Activated CD8-positive, alpha-beta memory T cell treated with anti-CD3 and anti-CD28 coated beads, Interleukin-2, amount 50 U/mL, for 48 hours (primary cell): ENCODE measurements at places on chromosomes 12 and 14.
A peak's percentile ranks its signal among the peaks of the same experiment; 100 is the strongest.

GRCh38 chr12:54009171-54010052 is 627 bp downstream of the HOXC8 start:
- DNase-seq, result no peak

DNA sequence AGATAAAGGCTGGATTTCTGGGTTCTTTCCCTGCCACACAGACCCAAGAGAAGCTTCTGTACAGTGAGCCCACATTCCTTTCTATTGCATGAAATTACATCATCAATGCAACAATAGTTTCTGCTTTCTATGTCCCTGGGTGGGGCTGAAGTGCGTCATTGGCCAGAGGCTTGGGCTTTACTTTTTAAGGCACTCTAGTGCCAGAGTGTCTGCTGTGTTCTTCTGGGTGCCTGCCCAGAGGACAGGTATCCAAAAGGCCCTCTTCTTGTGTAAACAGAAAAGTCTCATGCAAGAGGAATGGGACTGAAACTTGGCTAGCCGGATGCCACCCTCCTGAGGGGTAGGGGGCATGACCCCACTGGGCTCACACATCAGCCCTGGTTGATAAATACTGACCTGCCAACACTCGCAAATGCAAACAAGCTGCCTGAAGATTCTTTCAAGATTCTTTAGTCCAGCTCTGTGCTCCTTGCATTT is 5.9 kb downstream of the KRT86 start:
- DNase-seq, result no peak

- DNase-seq, result no peak
Observed at GRCh38 chr14:92225731-92226130, 97.2 kb upstream of the SLC24A4 start.

DNA sequence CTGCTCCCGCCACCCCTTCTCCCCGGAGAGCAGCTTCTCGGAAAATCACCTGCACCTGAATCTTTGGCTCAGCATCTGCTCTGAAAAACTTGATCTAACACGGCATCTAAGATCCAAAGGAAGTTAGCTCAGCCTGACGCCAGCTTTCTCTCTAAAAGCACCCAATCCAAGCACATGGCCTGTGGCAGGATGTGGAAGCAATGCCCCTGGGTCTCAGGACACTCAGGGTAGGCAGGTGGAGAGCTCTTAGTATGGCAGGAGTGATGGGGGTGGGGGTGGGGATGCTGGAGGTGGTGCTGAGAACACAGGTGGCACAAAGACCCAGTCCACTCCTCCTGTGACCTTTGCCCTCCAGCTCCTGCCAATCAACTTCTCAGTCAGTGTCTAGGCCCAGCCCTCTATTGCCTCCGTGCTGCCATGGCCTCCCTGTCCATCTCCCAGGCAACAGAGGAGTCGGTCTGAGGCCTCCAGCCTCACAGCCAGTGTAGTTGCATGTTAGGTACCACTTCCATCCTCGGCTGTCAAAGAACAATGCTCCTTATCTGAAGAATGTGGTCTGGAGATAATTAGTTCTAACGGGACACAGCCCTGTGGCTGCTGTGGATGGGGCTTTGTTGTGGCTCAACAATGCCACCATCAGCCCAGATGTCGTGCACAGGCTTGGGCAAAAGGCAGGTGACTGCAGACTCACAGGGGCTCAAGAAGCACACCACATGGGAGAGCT is 180.0 kb upstream of the C14orf180 start:
- peak; percentile 46 for DNase-seq

DNA sequence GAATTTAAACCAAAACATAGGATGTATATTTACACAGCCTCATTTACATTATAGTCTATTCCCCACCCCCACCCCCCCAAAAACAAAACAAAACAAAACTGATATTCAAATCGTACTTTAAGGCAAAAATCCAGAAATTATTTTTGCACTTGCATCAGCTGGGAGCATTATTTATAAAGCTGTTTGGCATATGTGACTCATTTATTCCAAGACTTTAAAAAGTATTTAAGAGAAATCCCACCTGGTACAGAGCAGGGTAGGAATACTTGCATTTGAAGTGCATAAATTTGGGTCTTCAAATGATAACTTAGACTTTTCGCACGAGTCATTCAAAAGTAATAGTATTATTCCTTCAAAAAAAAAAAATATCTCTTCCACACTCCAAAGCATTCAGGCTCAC is 1.1 kb downstream of the KLHL28 start:
- DNase-seq, result no peak

DNA sequence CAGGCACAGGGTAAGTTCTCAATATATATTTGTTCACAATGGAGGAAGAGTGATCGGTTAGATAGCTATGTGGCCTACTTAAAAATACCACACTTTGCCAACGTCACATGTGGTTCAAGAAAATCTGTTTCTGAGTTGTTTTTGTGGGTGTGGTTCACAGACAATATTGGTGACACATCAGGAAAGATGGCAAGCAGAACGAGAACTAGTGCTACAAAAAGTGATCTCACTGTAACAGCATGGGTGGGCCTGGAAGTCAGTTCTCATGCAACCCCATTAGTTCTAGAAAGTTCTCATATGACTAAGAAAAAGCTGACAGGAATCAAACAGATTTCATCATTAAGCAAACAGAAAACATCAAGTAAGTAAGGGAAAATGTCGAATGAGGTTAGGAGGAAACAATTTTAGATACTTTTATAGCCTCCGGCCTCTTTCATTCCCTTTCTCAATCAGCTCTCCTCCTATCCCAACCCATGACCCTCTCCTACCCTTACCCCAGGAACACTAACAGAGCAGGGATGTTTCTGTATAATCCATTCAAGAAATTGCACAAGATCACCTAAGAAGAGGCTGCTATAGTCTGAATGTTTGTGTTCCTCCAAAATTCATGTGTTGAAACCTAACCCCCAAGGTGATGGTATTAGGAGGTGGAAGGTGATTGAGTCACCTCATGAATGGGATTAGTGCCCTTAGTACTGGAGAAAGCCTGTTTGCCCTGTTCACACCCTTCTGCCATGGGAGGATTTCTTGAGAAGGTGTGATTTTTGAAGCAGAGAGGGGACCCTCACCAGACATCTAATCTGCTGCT is 15.5 kb upstream of the NTN4 start:
- no peak for DNase-seq

GRCh38 chr12:42730291-42730690 is 140.7 kb upstream of the PRICKLE1 start:
- no peak for DNase-seq

- DNase-seq, result no peak
Observed at GRCh38 chr12:54701940-54702592, 53.9 kb upstream of the DCD start.

DNA sequence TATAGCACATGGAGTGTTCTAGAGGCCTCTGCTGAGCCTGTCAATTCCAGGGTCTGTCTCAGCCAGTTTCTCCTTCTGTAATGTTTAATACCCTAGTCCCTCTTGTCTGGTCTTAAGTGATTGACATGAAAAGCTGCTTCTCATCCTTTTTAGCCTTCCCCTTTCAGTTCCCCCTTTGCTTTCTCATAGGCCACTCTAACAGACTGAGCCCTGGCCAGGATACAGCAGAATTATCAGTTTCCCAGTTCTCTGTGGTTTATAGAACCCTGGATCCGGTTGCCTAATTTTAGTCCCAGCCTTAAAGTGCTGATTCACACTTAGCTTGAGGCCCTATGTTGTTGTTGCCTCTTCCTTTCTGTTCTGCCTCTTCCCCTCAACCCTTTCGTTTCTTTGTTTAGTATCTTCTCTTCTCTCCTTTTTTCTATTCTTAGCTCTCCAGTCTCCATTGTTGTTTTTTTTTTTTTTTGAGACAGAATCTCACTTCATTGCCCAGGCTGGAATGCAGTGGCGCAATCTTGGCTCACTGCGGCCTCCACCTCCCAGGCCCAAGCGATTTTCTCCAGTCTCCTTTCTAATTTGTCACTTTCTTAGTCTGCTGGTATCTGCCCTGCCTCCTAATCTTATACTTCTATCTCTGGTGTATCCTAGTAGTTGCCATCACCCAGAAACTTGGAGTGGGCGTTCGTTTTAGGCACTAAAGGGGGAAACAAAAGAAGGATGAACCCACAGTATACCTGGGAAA is 2.9 kb upstream of the BIN2 start:
- no peak for DNase-seq

DNA sequence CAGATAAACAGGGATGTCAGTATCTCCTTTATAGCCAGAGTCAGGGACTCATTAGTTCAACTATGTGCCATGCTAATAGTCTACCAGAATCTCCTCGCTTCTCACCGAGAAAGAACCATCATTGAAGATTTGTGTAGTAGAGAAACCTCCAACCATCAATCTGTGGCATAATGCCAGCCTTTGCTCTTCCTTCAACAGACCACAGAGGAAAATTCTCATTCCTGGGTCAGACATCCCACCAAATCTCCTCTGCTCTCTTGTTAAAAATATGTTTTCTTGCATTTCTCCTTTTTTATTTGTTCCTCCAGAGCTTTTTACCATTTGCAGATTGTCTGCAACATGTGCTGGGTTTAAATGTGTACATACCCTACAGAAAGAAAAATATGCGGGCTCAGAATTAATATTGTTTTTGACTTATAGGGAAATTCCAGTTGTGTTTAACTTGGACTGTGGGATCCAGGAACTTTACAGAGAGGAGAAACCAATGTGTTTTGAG is 64.9 kb downstream of the LLPH start:
- DNase-seq, result no peak

- DNase-seq, result peak; percentile 60
Observed at GRCh38 chr12:5511644-5512600, 80.0 kb downstream of the NTF3 start.

- DNase-seq, result no peak
Observed at GRCh38 chr12:72024613-72025012, 86.0 kb downstream of the TPH2 start.

DNA sequence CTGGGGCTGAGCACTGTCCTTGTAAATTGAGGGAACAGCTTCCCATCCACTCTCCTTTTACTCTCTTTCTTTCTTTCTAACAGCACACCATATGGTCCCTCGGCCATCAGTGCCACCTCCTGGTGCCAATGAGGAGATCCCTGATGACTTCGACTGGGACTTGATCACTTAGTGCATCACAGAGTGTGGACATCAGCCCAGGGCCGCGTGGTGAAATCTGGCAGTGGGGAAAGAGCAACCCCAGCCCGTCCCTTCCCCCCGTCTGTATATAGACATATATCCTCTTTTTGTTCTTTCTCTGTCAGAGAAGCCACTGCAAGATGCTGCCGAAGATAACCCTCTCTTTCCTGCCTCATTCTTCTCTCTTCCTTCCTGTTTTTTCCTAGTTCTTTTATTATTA is 13.5 kb downstream of the C3AR1 start:
- DNase-seq, result no peak

GRCh38 chr12:6057700-6058099 is 66.8 kb downstream of the VWF start:
- DNase-seq, result no peak

GRCh38 chr12:51977320-51977753 is 25.8 kb downstream of the ACVR1B start:
- DNase-seq, result no peak

DNA sequence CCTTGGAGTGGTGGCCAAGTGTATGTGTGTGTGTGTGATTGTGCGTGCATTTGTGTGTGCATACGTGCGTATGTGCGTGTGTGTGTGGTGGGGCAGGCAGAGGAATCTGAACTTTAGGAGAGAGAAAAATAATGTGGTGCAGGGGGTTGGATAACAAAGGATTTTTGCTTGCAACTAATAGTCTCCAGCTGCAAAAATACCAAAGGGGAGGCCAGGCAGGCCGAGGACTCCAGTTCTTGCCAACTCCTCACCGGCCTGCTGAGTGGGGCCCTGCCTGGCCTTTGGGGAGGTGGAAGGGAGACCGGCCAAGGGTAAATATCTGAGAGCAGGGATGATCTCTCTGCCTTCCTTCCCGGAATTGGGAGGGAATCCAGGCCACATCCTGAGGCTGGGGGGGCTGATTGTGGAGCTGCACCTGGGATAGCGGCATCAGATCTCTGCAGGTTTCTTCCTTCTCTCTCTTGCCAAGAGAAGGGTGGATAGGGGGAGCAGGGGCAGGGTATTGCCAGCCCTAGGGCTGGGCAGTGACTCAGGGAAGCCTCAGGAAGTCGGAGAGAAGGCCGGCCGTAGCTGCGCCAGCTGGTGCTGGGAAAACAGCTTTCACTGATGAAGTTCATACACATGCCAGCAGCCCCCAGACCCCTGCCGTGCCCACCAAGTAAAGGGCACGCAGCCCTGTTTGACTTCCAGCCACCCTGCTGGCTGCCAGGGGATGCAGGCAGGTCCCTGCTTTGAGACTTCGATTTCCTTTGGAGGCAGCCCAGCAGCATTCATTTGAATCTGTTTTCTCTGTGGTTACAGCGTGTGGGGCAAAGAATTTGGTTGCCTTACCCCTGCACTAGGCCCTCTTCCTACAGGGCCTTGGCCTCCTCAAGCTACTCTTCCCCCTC is 4.6 kb upstream of the LRP1-AS start:
- no peak for DNase-seq

- DNase-seq, result peak; percentile 34
Observed at GRCh38 chr14:61475316-61475715, 153.9 kb downstream of the PRKCH start.

DNA sequence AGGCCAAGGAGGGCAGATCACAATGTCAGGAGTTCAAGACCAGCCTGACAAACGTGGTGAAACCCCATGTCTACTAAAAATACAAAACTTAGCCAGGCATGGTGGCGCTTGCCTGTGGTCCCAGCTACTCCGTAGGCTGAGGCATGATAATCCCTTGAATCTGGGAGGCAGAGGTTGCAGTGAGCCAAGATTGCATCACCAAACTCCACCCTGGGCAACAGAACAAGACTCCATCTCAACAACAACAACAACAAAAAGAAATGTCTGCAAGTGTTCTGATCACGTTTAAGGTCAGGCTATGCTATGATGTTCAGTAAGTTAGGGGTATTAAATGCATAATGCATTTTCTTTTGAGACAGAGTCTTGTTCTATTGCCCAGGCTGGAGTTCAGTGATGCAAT is 6.7 kb upstream of the PLD4 start:
- DNase-seq, result no peak

GRCh38 chr12:68871921-68872320 is 61.0 kb downstream of the CPM start:
- DNase-seq, result peak; percentile 33

GRCh38 chr12:106300761-106301160 is 1.8 kb upstream of the TCP11L2 start:
- DNase-seq, result no peak

DNA sequence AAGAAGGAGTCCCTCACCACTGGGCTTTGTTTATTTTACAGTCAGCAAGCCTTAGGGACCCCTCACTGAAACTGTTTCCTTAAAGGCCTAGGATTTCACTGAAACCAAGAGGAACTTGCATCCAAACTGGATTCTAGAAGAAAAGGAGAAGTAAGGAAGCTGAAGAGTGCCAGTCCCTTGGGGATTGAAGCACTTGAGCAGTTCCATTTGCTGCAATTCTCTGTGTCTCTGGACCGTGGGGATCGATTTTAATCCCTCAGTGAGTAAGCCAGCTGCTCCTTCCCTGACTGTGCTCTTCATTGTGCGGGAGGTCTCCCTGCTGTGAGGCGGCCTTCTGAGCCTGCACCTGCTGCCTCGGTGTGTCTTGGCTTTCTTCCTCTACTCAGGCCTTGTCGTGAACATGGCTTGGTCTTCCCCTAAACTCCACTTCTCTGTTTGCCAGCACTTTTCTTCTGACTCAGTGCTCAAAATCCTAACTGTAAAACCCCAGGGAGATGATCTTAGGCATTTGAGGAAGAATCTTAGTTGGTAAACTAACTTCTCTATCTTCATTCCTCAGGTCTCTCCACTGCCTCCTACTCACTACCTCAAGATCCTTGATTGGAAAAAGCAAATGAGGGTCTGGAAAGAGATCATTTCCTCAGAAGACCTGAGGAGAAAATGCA is 132.6 kb downstream of the SLC38A6 start:
- no peak for DNase-seq

- DNase-seq, result peak; percentile 53
Observed at GRCh38 chr12:570921-571794, 92.1 kb downstream of the NINJ2 start.
